ENCODE measurements at places on chromosomes 6 and 20.

DNA sequence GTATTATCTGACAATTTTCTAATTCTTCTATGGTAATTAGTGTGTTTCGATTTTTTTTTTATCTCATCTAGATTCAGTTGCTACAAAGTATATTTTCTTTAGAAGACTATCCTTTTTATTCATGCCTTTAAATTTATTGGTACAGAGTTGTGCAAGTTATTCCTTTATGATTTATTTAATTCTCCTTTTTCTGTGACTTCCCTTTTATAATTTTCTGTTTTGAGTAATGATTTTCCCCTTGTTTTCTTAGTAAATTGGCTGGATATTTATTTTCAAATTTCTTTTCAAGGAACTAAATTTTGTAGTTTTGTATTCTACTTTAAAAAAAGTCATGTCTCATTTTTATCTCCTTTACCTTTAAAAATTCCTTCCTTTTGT, 2.4 kb upstream of the IL22RA2 start:
- DNase-seq = no peak

DNA sequence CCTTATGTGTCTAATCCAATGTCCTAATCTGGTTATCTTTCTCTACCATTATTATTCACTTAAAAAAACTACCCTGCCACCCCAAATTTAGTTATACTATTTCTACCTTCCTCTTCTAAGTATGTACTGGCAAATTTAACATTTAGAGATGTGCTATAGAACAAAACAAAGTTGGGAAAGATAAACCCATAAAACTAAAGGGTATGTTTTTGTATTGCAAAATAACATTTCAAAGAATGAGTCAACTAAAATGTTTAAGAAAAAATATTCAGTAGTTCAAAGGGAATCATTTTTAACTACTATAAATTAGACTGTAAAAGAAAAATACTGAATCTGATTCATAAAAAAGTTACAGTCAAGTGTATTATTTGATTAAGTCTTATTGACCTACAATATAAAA, 103.0 kb downstream of the LMBRD1 start:
- DNase-seq = no peak

DNA sequence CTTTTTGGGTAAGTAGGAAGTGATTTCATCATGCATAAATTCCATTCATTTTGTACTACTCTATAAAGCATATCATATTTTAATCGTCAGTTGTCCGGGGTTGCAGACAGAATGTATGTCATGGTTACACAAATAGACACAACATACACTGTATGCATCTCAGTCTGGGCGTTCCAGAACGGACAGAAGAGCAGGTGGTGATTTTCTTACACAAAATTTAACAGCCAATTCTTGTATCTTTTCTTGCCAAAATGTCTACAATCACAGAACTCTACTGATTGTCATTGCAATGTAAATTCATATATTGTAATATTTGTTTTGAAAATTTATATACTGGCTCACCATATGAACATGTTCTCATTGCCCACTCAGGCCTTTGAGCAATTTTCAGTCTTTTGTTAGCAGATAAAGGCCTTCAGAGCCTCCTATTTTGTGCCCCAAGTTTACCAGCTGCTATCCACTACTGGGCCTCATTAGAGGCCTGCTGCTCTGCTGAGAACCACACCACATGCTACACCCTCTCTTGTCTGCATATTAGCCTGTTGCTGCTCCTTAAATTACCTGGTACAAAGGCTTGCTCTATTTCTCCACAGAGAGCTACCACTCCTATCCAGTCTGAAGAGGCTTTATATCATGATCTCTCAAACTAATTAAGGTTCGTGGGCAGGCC, 61.5 kb downstream of the PRDM13 start:
- no peak for DNase-seq

- no peak for DNase-seq
Measured at GRCh38 chr6:53730767-53731166, 64.0 kb upstream of the LRRC1 start.

DNA sequence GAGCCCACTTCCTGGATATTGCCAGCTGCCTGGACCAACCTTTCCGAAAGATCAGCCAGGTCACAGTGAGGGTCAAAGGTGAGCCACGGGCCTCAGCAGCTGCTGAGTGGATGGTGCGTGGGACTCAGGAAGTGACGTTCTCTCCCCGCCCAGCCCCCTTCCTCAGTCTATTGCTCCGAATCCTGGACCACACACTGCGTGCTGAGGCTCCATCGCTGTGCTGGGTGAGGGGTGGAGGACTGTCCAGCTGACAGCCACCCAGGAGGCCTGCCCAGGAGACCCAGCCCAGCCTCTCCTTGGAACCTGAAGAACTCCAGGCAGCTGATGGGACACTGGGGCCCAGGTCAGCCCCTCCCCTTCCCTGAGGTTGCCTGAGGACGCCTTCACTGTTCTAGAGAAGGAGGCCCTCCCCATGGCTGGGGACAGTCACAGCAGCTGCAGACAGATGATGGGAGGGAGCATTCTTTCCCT, 94.4 kb upstream of the CD93 start:
- no peak for DNase-seq
